ENCODE measurements at places on chromosomes 1 and 21.

GRCh38 chr1:225509770-225510169, 81.9 kb upstream of the LBR start:
- peak; percentile 59 for ATAC-seq

DNA sequence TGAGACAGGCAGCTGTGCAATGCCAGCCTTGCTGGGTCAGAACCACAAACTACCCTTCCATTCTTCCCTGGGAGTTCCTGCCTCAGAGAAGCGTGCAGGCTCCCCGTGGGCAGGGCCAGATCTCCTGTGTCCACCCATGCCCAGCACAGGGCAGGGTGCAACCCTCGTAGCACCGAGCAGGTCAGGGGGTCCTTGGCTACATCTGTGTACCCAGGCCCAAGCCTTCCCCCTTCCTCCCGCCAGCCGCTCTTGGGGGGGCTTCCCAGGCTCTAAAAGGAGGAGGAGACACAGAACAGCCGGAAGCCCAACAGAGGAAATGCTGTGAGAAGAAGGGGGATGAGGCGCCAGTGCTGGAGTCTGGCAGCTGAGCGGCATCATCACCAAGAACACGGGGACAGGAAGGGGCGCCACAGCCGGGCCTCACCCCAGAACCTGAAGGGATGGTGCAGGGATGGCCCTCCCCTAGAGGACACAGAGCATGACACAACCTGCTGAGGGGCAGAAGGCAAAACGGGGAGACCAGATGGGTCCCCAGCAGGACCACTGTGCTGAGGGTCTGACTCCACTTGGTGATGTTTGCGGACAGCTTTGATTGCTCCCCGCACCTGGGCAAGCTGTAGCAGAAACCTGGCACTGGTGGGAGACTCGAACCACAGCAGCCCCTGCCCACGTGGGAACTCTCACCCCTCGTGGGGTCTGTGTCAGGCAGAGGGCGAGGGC, 233.2 kb downstream of the NPHP4 start:
- ATAC-seq = no peak

GRCh38 chr1:209041927-209042326, 541.6 kb upstream of the CAMK1G start:
- ATAC-seq = no peak

- peak; percentile 84 for ATAC-seq
Observed at GRCh38 chr21:25171438-25171837, 435.8 kb downstream of the MRPL39 start.

GRCh38 chr1:5351366-5351765, 640.9 kb downstream of the NPHP4 start:
- ATAC-seq = no peak

DNA sequence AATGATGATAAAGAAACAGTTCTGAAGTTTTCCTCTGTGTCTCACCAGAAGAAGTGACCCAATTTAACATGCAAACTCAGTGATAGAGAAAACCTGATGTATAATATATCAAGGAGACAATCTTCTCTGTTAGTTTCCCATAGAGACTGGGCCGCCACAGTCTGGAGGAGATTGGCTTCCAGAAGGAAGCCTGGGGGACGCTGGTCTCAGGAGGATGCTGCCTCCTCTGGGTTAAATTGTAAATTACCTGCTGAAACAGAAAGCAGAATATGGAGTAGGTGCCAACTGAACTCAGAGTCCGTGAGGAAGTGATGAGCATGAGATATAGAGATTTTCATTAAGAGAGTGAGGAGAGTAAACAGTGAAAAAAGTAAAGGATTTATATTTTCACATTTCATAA, 15.8 kb downstream of the OR14I1 start:
- no peak for ATAC-seq

DNA sequence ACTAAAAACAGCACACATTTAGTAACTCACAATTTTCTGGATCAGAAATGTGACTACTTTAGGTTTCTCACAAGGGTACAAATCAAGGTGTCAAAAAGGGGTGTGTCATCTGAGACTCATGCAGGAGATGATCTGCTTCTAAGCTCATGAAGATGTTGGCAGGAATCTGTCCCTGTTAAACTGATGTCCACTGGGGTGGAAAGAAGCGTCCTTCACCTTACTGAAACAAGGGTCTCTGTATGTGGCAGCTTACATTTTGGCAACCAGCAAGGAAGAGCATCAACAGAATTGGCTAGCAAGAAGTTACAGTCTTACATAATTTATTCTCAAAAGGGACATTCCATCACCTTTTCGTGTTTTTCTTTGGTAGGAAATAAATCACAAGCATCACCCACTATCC, 1223.8 kb downstream of the AMY1C start:
- ATAC-seq = no peak

DNA sequence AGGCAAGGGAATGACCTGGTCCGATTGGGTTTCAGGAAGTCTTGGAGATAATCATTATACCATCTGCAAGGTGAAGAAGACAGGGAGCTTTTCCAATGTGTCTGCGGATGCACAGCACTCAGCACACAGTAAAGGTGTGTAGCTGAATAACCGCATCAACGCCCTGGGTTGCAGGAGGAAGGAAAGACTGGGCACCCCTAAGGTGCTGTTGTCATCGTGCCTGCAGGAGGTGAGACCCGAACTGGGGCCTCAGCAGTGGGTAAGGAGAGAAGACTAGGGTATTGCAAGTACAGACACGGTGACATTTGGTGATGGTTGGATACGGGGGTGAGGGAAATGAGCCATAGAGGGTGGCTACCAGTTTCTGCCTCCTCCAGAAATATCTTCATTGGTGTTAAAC, 1.1 kb upstream of the TRIM62 start:
- no peak for ATAC-seq

- no peak for ATAC-seq
Observed at GRCh38 chr21:15520811-15521643, 208.8 kb upstream of the USP25 start.

DNA sequence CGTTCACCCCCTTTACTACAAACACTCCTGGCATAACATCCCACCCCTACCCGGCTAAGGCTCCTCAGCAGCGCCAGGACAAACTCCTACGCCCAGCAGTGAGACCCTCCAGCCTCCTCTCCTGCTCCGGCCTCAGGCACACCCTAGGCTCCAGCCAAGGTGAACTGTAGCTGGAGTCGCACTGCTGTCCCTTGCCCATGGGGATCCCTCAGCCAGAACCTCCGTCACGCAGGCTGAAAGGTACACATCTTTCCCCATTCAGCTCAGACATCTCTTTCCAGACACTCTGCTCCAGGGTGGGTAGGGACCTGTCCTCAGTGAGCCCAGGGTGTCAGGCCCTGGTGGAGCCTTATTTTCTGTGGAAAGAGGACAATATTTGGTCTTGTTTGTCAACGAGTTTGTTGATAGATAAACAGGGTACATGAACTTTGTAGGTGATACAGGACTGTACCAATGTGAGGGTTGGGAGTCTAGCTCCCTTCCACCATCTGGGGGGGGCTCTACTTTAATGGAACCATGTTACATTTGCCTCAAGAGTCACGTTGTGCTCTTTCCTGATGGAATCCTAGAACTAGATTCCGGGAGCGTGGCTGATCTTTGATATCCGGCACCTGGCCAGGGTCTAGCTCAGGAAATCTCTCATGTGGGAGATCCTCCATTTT, 56.5 kb upstream of the SSBP3 start:
- ATAC-seq = no peak

DNA sequence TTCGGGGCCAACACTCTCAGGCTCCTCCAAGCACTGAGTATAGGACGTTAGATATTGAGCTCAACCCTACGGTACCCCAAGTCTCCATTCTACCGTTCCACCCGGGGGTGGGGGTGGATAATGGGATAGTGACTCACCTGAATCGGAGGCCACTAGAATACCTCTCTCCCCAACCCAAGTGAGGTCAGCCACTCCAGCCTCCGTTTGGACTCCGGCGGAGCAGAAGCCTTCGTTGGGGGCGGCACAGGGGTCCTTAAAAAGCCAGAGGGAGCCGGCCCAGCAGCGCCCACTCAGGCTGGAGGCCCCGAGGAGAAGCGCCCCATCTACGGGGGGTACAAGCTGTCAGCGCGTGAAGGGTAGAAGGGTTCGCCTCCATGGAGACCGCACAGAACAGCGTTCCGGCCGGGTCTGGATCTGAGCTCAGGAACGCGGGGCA, 556 bp downstream of the WDR77 start:
- ATAC-seq = peak; percentile 8

DNA sequence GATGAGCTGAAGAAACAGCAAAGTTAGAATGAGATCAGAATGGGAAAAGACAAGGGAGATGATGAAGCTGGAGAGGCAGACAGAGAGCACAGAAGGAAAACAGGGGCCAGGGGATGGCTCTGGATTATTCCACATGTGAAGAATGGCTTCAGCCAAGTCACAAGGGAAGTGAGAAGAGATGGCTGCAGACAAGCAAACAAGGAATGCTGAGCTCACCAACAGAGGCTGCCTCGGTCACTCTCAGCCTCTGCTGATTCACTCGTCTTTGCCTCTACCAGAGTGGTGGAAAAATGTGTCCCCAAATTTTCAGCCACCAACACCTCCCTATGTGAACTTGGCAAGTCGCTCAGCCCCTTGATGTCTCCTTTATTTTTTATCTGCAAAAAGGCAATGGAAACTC, 46.7 kb downstream of the TRABD2B start:
- no peak for ATAC-seq

- ATAC-seq = no peak
Observed at GRCh38 chr1:34354367-34354766, 177.7 kb downstream of the C1orf94 start.

DNA sequence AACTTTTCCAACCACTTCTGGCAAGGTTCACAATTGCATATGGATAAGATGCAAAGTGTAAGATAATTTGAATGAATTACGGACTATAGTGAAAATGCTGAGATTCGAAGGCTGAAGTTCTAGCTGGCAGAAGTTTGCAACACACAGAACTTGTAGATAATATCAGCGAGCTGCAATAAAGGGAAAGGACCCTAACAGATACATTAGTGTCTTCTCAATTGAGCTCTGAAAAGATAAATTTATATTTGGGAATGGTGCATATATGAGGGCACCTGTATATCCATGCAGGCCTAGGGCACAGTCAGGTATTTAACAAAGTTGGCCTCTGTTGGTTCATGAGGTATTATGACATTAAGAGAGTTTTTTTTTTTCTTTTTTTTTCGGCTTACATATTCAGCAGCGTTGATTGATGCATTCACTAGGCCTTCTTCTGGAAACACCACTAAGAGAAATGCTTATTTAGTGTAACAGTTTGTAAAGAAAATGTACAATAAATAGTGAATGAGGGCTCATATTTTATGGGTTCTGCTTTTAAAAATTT, 2.2 kb downstream of the NFIA start:
- no peak for ATAC-seq

GRCh38 chr1:203891950-203892349, 30.6 kb downstream of the SNRPE start:
- ATAC-seq = no peak

DNA sequence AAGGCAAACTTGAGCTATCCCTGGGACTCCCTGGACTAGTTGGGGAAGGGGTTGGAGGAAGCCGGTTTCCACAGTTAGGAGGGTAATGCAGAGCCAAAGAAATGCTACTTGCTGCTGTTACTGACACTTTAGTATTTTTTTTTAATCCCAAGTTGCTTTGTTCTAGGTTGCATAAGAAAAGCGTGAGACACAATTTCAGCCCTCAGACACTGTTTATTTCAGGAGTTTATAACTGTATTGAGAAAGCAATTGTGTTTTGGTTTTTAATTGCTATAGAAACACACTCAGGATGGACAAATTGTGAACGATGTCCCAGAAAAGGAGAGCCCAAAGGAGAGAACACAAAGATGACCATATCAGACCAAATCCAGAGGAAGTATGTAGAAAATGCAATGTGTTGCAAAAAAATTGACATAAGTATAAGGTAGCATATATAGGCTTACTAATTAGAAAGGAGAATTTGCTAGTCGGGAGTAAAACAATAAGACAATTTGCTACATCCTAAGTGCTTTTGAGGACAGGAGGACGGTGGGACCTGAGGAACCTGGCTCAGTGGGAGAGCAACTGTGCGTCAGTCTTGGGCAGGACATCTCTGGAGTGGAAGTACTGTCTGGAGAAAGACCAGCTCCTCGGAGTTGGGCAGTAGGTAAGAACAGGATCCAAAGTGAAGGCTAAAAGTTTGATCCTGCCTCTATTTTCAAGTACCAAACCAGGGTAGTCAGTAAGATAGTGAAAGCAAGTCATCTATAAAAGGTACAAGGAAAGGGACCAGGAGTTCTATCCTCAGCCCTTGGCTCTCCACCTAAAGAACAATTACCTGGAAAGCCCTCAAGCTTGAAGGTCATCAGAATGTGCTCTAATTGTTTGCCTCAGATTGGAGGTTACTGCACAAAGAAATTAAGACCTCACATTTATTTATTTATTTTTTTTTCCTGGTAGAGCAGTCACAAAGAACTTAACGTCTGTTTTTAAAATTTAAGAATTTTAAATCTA, 39.9 kb downstream of the DIPK1A start:
- no peak for ATAC-seq

DNA sequence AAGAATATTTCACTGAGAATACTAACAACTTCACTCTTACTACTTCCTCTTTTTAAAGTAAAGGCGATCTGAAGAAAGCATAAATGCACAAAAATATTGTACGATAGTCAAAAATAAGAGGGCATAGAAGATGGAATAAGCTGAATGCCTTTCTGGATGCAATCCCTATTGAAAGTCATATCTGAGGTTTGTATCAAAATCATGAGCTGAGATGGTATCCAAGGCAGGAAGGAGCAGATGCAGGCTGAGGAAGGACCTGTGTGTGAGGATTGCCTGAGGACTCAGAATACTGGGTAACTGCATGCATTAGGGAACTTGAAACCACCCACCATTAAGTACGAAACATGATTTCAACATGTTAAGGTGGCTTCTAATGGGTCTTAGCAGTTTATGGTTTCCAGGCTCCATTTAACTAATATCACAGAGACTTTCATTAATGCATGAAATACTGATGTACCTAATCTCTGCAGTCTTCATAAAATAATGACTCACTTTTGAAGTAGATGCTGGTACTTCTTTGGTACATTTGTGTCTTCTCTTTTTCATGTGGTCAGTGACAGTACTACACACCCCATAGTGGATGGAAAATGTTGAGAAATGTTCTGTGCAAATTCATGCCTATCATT, 29.6 kb upstream of the RGS1 start:
- ATAC-seq = no peak

DNA sequence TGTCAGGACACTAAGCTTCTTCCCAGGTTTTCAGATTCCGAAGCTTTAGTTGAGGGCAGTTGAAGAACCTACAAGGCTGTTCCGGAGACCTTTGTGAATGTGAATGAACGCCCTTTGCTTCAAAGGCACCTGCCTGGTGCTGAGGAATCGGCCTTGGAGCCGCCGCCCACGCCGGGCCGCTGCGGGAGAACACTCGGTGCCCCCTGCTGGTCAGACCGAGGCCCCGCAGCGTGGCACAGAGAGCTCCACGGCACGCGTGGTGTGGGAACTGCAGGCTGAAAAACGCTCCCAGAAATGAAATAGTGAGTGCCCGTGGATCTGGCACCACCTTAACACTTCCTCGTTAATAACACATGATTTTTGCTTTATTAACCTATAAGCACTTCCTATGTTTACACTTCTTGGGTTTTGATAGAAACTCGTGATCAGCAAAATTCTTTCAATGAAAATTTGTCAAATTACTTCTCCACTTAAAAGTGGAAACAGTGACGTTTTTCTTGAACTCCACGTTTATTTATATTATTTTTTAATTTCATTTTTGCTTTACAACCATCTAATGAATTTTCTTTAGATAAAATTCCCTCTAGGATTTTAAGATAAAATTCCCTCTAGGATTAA, 460.6 kb downstream of the DSCAM start:
- peak; percentile 88 for ATAC-seq

- ATAC-seq = no peak
Observed at GRCh38 chr1:68119445-68119844, 69.0 kb upstream of the DIRAS3 start.

- no peak for ATAC-seq
Observed at GRCh38 chr1:82398357-82398756, 597.6 kb downstream of the ADGRL2 start.

Data from esophagus mucosa (tissue), 1 donor.